Dermis microvascular lymphatic vessel endothelial cell (primary cell): ENCODE measurements at places on chromosomes 16 and 17.

- no peak for DNase-seq
Measured at GRCh38 chr17:31202968-31203367, 94.1 kb downstream of the OMG start.

- no peak for DNase-seq
Measured at GRCh38 chr17:79131701-79132100, 57.1 kb downstream of the ENGASE start.

GRCh38 chr16:81018496-81018895 is 11.5 kb downstream of the CENPN start:
- DNase-seq, result no peak

GRCh38 chr17:69702078-69702477 is 287.6 kb downstream of the MAP2K6 start:
- no peak for DNase-seq

DNA sequence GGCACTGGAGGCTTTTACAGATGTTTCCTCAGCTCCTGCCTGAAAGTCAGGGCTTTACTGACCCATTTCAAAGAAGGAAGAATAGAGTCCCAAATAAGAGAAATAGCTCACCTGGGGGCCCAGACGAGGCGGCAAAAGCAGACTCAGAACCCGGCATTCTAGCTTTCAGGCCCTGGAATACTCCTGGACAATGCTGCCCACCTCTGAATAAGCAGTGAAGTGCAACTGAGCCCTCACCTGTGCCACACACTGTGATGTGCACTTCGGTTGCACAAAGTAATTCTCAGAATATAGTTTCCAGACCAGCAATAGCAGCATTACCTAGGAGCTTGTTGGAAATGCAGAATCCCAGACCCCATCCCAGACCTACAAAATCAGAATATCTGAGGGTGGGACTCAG is 54.6 kb downstream of the ZNF423 start:
- DNase-seq, result no peak

DNA sequence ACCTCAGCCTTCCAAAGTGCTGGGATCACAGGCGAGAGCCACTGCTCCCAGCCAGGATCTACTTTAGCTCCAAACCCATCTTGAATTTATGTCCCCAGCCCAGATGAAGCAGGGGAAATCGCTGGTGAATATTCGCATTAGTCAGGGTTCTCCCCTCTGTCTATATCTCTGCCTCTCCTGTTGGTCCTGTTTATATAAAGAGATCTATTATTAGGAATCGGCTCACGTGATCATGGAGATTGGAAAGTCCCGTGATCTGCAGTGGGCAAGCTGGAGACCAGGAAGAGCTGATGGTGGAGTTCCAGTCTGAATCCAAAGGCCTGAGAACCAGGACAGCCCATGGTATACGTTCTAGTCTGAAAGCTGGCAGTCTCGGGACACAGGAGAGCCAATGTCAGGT is 382.8 kb downstream of the SEC14L1 start:
- no peak for DNase-seq

- DNase-seq, result no peak
Measured at GRCh38 chr16:85857406-85857805, 41.6 kb upstream of the IRF8 start.

DNA sequence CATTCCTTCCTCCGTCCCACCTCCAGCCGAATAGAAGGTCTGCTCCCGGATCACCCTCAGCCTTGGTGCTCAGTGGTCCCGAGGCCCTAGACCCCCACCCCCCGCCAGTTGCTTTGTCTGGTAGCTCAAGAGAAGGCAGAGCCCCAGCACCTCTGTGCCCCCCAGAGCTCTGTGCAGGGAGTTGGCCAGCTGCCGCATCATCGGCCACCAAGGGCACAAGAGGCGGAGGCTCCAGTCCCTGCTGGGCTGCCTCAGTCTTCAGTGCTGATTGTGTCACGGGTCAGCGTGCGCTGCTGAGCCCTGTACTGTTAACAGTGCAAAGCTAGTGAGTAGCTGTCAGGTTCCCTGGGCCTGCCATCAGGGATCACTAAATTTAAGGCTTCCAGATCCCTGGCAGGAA is 22.2 kb upstream of the DRG2 start:
- no peak for DNase-seq

- DNase-seq, result no peak
Measured at GRCh38 chr17:75334723-75335122, 45.5 kb upstream of the SLC25A19 start.

DNA sequence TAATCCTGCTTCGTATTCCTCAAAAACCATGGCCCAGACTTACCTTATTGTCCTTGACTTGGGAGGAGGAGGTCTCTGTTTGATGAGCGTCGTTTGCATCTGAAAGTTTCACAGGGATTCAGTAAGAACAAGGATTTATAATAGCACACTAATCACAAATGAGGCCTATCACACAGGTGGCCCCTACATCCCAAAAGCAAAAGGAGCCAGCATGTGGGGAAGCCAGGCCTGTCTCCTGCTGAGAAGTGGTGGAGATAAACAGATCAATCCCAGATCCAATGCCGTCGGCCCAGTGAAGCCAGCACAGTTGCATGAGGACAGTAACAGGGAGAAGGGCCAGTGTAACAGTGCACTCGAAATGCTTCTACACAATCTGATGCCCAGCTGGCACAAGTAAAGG is 13.3 kb upstream of the EVPL start:
- no peak for DNase-seq

GRCh38 chr16:86110726-86111125 is 211.8 kb downstream of the IRF8 start:
- no peak for DNase-seq

- peak; percentile 22 for DNase-seq
Measured at GRCh38 chr17:65797809-65798208, 236.4 kb upstream of the AXIN2 start.

DNA sequence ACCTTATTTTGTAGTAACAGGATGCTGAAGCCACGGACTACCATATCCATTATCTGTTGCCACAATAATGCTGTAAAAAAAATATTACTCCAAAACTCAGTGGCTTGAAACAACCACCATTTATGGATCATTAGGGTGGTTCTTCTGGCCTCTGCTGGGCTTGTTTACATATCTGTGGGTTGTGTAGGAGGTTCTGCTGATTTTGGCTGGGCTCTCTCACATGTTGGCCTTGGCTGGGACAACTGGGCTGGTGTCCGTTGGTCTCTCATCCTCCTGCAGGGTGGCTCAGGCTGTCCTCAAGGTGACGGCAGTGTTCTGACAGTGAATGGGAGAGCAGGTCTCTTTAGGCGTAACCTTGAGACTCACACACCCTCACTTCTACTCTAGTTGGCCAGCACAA is 76.0 kb downstream of the GPR139 start:
- DNase-seq, result no peak

DNA sequence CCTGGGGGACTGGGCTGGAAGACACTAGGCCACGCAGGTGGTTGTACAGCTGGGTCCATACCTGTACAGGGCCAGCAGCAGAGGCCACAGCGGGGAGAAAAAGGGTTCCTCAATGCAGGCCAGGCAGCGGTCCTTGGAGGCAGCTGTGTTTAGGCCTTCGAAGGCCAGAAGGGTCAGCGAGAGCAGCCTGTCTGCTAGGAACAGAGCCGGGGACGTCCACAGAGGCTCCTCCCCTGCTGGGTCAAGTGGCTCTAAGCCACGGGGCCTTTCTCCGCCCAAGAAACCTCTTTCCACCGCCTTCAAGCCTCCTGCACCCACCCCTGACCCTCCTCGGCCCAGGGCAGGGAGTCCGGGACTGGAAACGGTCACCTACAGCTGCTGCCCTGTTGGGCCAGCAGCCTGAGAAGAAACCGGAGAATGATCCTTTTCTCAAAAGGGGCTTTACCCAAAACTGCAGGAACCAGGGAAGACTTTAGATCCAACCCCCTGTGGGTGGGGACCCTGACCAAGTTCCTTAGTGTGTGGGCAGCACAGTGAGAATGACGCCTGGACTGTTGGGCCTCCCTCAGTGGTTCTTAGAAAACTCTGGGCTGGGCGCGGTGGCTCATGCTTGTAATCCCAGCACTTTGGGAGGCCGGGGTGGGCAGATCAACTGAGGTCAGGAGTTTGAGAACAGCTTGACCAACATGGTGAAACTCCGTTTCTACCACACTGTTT is 8.4 kb upstream of the SPATA2L start:
- no peak for DNase-seq

DNA sequence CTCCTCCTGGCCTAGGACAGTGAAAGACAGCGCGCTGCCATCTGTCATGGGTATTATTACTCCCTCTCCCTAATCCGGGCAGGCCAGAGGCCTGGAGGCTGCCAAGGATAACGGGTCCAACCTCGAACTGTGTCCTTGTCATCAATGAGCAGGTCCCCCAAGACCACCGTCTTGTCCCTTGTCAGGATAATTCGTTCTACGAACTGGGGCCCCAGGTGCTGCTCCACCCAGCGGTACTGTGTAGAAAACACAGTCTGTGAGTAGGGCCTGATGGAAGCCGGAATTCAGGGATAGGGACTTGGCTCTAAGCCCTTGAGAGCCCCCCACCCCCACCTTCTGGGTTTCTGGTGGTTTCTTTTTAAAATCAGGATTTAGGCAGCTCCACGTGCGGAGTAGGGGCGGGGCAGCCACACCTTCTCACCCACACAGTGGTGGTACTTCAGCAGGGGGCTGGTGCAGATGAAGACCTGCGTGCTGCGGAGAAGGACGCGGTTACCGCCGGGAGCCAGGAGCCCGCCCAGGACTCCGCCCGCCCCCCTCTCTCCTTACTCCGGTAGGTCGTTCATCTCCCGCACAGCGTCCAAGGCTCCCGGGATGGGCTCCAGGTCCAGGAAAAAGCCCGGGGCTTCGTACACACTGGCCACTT is 787 bp downstream of the NT5C start:
- DNase-seq, result peak; percentile 43

GRCh38 chr16:21224800-21225199 is 8.7 kb upstream of the ANKS4B start:
- DNase-seq, result no peak

GRCh38 chr17:7982666-7983065 is 19.7 kb upstream of the GUCY2D start:
- DNase-seq, result peak; percentile 51

- DNase-seq, result no peak
Measured at GRCh38 chr17:80783486-80783885, 208.2 kb upstream of the CHMP6 start.

DNA sequence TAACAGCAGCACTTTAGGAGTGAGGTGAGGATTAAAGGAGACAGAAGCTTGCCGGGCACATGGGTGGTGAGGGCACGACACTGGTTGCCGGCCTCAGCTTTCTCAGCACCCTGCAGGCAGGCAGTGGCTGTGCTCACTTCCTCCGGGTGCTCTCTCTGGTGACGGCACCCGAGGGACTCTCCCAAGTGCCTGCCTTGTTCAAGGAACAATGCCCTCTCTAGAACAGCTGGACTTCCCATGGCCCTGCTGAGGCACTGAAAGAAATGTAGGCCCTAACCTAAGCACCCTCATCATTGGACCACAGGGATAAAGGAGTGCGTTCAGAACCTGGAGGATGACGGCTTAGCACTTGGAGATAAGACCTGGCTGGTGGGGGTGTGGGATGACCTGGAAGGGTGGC is 72.7 kb downstream of the N4BP1 start:
- no peak for DNase-seq

- DNase-seq, result no peak
Measured at GRCh38 chr16:4016005-4016352, 100.3 kb downstream of the ADCY9 start.

DNA sequence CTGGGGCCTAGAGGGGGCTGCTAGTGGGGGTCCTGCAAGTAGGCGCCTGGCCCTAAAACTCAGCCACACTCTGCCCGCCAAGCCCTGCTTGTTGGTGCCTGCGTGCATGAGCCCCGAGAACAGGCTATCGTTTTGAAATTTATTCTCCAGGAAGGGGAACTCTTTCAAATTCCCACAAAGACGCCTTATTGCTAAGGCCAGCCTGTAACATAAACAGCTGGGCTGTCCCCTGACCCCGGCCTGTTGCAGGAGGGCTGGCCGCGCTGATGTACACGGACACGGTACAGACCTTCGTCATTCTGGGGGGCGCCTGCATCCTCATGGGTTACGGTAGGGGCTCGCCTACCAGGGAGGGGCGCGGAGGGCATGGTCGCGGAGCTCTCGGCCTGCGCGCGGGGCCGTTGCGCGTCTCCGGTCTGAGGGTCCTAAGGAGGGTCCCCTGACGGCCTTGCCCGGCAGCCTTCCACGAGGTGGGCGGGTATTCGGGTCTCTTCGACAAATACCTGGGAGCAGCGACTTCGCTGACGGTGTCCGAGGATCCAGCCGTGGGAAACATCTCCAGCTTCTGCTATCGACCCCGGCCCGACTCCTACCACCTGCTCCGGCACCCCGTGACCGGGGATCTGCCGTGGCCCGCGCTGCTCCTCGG is 4.3 kb downstream of the SLC5A2 start:
- no peak for DNase-seq

- no peak for DNase-seq
Measured at GRCh38 chr17:32763855-32764439, 113.0 kb downstream of the MYO1D start.

- peak; percentile 63 for DNase-seq
Measured at GRCh38 chr17:34171245-34171818, 83.8 kb upstream of the CCL2 start.

DNA sequence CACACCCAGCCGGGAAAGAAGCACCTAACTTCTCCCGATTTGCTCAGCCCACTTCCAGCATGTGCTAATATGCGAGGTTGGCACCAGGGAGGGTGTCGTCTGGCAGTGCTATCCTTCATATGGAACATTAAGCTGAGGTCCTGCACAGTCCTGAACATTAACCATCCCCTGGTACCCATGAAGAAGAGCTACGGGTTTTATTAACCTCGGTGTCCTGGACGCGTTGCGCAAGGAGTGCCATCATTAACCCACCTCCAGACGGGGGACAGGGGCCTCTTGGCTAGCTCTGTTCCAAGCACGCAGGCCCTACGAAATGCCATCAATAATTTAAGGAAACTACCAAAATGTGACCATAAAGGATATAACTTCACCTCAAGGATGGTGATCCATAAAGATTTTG is 193.5 kb downstream of the MAF start:
- DNase-seq, result no peak

GRCh38 chr17:6936370-6937028 is 59.4 kb upstream of the ALOX12 start:
- DNase-seq, result peak; percentile 42

- no peak for DNase-seq
Measured at GRCh38 chr16:59574296-59574695, 840.2 kb upstream of the GOT2 start.

GRCh38 chr16:9135797-9136196 is 44.4 kb downstream of the HAPSTR1 start:
- peak; percentile 70 for DNase-seq

DNA sequence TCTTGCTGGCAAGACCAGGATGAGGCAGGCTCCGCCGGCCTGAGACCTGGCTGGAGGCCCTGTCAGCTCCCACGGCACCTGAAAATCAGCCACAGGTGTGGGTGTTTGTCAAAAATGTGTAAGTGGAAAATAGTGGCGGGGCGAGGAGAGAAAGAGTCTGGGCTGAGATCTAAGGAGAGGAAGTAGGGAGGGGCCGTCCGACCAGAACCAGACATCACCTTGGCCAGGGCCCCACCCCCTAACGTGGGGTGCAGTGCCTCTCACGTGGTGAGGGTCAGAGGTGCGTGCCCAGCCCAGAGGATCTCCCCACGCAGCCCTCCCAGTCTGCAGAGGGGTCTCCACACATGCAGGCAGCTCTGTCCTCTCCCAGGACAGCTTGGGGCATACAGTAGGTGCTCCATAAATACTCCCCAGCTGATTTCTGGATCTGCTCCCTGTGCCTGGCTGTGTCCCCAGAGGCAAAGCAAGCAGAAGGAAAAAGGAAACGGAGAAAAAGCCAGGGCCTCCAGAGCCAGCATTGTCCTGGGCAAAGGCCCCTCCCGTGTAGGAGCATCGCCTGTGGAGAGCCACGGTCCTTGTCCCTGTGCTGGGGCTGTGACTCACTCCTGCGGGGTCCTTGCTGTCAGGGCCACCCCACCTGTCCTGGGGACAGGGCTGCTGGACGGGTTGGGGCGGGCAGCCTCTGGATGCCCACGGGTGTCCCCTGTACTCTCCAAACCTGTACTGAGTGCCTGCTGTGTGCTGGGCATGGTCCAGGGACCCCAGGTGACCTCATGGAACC is 16.7 kb downstream of the ZFPM1 start:
- no peak for DNase-seq
